Hematopoietic multipotent progenitor cell (in vitro differentiated cells): ENCODE measurements at places on chromosomes 3 and 15.

DNA sequence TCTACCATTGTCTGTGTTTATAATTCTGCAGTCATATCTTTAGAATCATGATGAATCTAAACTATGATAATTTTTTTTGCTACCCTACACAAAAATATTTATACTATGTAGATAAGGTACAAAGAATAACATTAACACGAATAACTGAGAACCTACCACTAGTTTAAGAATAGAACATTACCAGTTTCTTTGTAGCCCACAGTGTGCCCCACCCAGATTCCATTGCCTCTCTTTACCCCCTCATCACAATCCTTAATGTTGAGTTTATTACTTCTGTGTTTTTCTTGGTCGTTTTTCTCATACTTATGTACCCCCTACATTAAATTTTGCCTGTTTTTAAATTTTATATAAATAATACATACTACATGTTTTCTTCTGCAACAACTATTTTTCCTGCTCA lies 140.5 kb downstream of the BBX start:
- no peak for DNase-seq

GRCh38 chr15:88800026-88800425 lies 3.2 kb upstream of the ACAN start:
- no peak for DNase-seq

GRCh38 chr3:97996988-97997387 lies 24.8 kb upstream of the RIOX2 start:
- DNase-seq: no peak

- DNase-seq: no peak
Measured at GRCh38 chr3:96213393-96213792, 601.0 kb upstream of the EPHA6 start.

DNA sequence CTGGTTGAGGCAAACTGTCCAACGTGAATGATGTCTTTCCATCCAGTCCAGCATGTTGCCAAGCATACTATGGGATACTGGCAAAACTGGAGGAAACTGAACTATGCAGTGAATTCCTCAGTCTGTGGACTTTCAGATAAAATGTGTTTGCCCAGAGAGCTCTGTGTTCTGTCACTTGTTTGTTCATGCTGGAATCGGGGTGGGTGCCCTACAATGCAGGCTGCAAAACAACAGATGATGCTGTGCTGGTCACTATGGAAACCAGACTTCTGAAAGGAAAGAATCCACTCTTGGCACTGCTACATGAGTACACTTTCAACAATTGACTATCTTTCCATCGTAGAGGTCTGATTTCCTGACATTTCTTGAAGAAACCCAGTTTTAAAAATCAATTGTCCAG lies 272.5 kb upstream of the ARHGEF26 start:
- no peak for DNase-seq

DNA sequence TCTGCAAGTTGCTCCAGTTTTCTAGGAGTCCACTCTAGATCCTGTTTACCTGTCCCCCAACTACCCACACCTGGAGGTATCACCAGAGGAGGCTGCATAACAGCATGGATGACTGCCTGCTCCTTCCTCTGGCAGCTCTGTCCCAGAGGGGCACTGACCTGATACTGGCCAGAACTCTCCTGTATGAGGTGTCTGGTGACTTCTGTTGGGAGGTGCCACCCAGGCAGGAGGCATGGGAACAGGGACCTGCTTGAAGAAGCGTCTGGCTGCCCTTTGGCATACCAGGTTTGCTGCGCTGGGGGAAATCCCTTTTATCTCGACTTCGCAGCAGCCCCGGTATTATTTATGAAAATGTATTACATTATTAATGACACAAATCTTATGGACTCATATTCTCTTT lies 1163.6 kb downstream of the NSUN3 start:
- no peak for DNase-seq

DNA sequence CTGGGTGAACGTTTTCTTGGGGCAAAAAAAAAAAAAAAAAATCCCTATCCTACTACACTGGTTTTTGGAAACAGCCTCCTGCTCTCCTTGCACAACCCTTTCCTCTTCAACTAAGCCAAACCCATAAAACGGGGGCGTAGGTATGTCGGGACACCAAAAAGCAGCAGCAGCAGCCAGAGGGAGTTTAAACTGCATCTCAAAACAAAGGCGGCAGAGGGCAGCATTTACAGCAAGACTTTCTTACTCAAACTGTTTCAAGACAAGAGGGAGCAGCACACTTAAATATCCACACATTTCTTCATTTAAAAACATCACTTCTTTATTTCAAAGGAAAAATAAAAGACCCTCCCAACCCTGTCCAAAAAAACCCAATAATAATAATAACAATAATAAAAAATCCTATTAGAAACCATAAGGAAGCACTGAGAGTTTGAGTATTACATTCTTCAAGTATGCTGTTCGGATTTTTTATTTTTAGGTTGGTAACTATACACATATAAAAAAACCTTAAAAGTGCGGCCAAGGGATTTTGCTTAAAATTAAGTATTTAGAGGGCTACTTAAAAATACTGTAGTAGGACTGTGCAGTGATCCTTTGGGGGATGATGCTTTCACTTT lies 43.9 kb upstream of the PLXND1 start:
- DNase-seq: no peak

- no peak for DNase-seq
Measured at GRCh38 chr3:169769287-169770181, at the start of gene ACTRT3. ACTRT3 (minus strand) TSS chr3:169769561; CDS start chr3:169769520, 41 bp downstream.

DNA sequence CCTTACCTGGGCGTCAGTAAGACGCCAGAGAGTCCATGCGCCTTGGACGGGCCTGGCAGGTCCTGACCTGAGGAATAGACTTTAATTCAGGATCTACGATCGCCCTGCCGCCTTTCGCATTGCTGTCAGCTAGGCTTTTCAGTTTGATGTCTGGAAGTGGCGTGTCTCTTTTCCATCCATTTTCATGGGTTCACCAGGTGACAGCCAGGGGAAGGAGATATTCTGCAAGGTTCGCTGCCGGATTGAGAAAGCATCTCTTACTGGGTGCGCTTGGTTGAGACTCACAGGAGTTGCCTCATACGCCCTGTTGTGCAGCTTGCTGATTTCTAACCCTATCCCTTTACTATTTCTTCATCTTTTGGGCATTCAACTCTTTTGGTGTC lies 7.4 kb downstream of the EPHA3 start:
- DNase-seq: no peak

DNA sequence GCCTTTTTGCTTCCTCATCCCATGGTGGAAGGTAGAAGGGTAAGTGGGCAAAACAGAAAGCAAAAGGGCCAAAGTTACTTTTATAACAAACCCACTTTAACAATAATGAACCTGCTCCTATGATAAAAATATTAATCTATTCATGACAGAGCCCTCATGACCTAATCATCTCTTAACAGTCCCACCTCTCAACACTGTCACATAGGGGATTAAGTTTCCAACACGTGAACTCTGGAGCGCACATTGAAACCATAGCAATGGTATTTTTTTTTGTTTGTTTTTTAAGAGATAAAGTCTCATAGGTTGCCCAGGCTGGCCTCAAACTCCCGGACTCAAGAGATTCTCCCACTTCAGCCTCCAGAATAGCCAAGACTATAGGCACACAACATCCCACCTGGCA lies 30.7 kb downstream of the KATNBL1 start:
- no peak for DNase-seq

GRCh38 chr3:42443819-42444436 lies 33.5 kb upstream of the LYZL4 start:
- DNase-seq: peak; percentile 65

DNA sequence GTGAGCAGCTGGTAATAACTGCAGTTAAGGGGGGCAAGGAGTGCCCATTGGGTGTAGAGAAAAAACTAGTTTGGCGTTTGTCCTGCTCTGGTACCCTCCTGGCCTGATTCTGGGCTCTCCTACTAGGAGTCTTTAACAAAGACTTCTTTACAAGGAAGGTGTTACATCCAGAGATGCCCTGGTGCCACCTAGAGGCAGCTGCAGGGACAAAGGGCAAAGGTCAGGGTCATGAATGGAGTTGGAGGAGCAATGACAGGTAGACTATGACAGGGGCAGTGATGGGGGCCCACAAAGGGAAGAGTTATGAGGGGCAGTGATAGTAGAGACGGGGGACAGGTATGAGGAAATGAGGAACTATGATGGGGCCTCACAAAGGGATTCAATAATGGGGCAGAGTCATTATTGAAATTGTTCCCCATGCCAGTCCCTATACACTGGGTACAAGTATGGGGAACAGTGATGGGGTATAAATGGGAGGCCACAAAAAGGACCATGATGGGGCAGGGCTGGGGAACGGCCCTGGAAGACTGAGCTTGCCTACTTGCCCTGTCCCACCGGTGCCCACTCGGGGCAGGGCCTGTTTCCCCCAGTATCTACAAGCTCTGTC lies 7.9 kb downstream of the CCDC71 start:
- no peak for DNase-seq

GRCh38 chr3:149245738-149246451 lies 24.3 kb upstream of the CP start:
- DNase-seq: no peak

DNA sequence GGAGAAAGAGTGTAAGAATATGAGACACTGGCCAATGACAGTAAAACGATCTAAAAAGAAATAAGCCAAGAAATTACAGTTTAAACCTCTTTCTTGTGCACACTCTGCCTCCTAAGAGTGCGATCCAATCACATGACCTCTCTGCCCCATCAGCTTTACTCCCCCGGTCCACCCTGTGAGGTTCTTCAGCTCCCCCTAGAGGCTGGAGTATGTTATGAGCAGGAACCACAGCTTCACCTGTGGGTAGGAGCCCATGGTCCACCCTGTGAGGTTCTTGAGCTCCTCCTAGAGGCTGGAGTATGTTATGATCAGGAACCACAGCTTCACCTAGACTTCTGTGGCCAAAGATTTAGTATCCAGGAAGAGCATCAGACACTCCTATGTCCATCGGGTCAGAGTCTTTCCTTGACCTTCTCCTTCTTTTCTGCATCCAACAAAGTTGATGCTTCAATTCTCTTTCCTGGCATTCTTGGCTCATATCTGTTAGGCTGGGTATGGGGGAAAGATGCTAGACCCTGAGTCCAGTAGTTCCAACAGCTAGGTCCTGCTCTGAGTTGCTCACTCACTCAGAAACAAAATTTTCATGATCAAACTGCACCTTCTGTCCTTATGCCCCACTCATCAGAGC lies 164.0 kb downstream of the MINAR1 start:
- peak; percentile 96 for DNase-seq

- no peak for DNase-seq
Measured at GRCh38 chr3:53555068-53555588, 60.7 kb downstream of the CACNA1D start.

DNA sequence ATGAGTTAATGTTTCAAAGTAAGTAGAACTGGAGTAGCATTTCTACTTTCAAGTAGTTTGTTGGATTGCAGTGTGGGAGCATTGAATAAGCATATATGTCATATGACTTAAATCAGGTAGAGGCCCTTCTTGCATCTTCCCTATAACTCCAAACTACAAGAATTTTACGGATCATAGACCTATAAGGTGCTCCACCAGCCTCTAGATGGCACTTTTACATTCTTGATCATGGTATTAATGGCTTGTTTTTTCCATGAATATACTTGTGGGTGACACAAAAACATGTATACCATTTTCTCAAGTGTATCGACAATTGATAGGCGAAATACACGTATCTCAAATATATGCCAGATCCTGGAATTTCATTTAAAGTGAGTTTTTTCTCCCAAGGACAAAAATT lies 311.1 kb downstream of the ZPLD1 start:
- no peak for DNase-seq
